Right lung (tissue), 10 donors: ENCODE measurements at places on chromosomes 6 and 20. TPM values are rescaled to one million over a fixed set of nuclear protein-coding genes. Genes with fewer than 3 reads are reported as not detected.

VSX1 gene
- not detected for polyA plus RNA-seq

ARFGEF3 gene
- 6.6 TPM for polyA plus RNA-seq

PBOV1 gene
- not detected for polyA plus RNA-seq

SUN5 gene
- polyA plus RNA-seq = not detected

- DNase-seq = no peak
Observed at GRCh38 chr20:59600472-59600871, 3.9 kb upstream of the PHACTR3 start.

DNA sequence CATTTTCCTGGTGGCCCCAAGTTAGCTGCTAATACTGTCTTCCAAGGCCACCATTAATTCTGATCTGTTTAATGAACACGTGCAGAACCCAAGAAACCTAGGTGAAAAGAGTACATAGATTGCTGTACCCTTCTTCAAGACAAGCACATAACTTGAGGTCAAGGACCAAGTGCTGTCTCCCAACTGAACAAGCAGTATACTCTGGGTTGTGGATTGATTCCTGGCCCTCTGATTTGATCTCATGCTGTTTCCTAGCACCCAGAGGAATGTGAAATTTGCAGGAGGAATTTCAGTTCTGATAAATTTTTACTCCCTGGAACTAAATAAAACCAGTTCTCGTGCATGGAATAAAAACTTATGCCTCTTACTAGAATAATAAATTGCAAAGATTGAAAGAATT lies 75.6 kb downstream of the MTFR2 start:
- DNase-seq = no peak

- no peak for DNase-seq
Observed at GRCh38 chr20:46588532-46589511, 38.4 kb upstream of the OCSTAMP start.

GRCh38 chr6:36722879-36723278 lies 25.3 kb downstream of the RAB44 start:
- no peak for DNase-seq

GRCh38 chr6:170037541-170038250 lies 253.2 kb downstream of the DLL1 start:
- DNase-seq = no peak

DNA sequence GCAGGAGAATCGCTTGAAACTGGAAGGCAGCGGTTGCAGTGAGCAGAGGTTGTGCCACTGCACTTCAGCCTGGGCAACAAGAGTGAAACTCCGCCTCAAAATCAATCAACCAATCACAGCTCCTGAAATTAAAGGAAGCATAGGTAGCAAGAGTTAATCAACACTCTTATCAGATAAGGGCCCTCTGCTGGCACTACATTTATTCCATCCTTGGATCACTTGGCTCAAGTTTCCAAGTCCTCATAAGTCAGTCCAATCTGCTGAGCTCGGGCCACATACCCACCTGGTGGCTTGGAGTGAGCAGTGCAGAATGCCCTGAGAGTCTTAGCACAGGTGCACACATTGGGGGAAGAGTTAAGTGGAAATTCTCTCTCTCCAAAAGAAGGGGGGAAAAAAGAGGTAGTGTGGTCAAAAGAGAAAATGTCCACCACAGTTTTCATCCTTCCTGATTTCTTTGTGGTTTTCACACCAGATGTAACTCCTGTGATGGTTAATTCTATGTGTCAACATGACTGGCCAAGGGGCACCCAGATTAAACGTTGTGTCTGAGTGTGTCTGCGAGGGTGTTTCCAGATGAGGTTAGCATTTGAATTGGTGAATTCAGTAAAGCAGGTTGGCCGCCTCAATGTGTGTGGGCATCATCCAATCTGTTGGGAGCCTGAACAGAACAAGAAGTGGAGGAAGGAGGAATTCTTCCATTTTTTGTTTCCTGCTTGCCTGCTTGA lies 14.2 kb upstream of the FAM8A1 start:
- DNase-seq = peak; percentile 4

- DNase-seq = no peak
Observed at GRCh38 chr6:140609956-140610355, 1235.5 kb upstream of the CITED2 start.

GRCh38 chr20:14721926-14722452 lies 384.6 kb upstream of the FLRT3 start:
- DNase-seq = no peak
